Cardiac septum (tissue), 1 donor: ENCODE measurements at places on chromosomes 12 and 14. TPM values are rescaled to one million over a fixed set of nuclear protein-coding genes. Genes with fewer than 3 reads are reported as not detected.

SENP1 gene
- 10.1 TPM for total RNA-seq

LETMD1 gene
- total RNA-seq = 27.3 TPM

GRCh38 chr12:120132863-120133385 lies 16.4 kb upstream of the RAB35 start:
- DNase-seq = no peak

DNA sequence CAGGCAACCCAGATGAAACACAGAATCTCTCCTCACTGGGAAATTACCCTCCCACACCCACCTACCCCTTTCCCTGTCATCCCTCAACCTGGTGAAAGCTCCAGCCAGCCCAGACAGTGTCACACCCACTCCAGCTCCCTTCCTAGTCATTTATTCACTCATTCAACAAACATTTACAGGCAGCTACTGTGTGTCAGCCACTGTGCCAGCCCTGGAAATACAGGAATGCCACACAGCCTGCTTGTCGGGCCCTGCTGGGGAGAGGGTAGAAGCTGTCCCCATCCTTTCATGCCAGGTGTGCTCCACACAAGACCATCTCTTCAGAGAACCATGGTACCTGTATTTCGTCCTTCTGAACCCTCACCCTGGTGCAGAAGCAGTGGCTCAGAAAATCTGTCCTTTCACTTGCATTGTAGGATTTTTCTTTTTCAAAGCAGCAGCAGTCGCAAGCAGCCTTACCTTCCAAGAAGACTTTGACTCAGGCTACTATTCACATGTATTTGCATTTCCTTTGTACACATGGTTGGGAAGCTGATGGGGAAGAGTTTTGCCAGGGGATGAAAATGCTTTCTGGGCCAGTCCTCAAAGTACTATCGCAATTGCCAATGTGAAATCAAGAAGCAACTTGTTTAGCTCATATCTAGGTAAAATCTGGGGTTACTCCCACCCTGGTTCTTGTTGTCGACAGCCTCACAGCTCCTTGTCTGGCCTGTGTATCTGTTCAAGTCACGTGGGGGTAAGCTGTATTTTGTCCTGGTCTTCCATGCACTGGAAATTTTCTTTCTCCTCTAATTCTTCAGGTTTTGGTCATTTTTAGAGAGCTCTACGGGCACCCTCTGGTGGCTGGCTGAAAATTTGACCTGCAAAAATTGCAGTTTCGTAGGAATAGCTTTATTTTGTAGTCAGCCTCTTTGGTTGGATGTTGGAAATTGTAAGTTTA lies 147.4 kb upstream of the EGLN3 start:
- no peak for DNase-seq

DNA sequence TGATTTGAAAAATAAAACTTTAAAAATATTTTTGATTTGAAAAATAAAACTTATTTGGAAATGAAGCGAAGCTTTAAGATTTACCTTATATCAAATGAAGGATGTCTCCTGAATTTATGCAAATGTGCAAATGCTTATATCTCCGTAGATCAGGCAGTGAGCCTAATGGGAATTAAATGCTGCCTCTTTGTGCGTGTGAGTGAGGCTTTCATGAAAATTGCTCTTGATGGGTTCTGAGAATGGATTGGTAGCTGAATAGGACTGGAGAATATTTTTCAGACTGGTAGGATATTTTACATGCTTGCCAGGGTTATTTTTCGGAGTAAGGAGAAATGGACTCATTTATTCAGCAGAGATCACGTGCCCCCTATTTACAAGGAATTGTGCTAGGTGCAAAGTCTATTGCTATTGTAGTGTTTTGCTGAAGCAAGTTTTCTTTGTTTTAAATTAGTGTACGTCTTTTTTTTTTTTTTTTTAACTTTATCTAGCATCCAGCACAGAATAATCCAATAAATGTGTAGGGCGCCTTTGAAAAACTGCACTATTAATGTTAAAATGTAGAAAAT lies 2.4 kb downstream of the VRK1 start:
- no peak for DNase-seq

DNA sequence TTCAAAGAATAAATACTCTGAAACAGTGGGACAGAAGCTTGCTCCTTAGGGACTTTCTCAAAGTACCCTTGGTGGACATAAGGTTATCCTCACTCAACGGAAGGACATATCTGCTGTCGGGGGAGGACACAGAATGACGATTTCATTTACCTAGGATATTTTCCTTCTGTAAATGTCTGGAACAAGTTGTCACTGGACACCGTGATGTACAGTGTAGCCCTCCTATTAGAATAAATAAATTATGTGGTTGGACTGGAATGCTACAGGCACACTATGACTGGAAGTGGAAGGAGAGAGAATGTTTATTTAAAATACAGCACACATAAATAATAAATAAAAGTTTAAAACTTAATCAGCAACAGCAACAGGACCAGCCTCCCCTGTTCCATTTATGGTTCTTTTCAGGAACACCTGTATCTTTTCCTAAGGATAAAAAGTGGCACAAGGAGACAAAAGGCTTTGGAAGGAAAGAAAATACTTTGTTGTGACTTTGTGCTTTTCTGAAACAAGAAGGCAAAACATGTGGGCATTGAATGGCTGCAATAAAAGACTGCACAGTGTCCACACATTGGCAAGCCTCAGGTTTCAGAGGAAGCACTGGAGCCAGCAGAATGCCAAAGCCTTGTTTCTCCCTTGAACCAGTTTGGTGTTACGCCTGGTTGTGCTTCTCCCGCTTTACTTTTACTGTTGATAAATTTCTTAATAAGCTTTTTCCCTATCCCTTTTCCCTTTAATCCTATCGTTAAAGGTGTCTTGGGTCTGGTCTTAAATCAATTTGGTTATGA lies 36.8 kb downstream of the FGD4 start:
- no peak for DNase-seq

GRCh38 chr12:68587448-68587873 lies 23.2 kb upstream of the RAP1B start:
- no peak for DNase-seq
